CD4-positive, alpha-beta T cell treated with Interleukin-1 beta for 1 hour (primary cell): ENCODE measurements at places on chromosomes 13 and 19.

DNA sequence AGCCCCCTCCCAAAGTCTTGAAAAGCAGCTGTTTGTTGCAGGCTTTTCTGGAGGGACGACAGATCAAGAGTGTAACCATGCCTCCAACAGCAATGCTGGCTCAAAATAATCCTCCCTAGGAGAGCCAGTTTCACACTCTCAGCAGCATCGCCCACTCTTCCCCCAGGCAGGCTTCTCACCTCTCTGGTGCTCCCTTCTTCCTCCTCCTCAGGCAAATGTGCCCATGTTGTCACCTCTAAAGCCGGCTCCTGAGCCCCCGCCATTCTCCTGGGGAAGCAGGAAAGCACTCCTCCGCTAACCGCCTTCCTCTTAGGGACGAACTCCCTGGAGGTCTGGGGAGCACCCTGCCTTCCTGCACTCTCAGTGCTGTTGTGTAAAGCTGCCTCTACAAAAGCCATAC, 98.9 kb upstream of the SGCG start:
- DNase-seq: no peak

GRCh38 chr19:13887517-13887916, 10.6 kb downstream of the NANOS3 start:
- DNase-seq: no peak

DNA sequence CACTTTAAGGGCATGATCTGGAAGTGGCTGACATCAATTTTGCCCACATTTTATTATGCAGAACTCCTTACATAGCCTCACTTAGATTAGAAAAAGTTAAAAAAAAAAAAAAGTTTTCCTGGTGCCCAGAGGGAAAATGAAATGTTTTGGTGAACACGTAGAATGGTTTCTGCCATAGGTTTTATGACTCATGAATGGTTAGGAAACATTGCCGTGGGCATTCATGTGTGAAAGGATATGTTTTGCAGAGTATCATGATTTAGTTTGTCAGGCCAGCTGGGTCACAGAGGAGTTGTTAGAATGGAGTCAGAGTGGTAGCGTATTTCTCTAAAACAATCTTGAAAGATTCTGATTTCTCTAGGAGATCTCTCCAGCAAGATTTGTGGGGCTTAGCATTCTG, 133.8 kb downstream of the MRPL57 start:
- no peak for DNase-seq

DNA sequence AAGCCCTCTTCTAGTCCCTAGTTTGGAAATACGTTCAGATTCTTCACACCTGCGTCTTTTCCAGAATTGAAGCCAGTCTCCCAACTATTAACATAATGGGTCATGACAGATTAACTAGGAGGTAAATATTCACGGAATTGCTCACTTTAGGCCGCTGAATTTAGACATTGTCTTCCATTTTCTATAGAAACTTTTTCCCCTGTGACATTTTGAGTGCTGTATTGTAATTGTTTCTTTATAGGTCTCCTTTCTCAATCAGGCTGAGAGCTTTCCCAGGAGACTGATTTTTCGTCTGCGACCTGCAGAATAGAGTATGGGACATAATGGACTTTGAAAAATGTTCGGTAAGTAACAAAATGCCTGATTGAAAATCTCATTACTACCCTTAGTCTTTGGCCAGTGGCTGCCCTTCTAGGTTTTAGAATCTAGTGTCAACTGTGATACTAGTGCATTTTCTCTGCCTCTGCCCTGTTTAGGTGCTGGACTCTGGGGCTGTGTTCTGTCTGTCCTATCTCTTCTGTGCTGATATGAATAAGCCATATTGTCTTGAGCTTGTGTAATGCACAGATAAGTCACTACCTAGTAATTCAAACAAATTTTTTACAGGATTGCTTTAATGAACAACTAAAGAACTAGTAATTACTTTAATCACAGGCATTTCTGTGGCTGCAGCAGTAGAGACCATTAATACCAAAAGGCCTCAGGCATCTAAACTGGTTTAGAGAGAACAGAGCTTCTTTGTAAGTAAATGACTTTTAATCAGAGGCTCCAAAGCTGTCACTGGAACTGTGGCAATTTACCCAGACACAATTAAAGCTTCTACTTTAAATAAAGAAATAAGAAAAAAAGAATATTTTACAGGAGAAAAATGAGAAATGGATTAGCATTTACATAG, 122.4 kb upstream of the FREM2 start:
- no peak for DNase-seq

DNA sequence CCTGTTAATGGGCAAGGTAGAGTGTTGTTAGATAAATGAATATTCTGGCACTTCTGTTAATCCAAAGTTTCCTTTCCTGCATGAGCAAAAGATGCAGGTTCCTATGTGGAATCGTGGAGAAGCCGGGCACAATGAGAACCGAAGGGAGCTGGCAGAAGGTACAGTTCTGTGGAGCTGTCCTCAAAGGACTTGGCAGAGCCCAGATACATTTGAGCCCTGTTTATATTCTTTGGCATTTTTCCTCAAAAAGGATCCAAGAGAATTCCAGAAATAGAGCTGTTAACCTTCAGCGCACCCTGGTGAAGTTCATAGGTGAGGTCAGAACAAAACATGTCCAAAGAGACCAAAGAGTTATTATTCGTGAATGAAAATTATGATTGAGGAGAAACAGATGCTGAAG, 4.0 kb upstream of the DLEU7 start:
- DNase-seq: no peak

DNA sequence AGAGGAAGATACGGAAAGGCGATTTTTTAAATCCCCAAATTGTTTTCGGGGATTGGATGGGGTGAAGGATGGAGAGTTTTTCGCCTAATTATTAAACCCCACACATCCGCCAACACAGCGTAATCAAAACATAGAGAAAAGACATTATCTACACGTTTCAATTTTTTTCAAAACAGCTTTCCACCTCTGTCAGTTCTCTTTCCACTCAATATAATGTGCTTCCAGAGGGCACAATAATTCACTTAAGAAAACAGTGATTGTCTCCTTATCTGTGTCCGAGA, 435 bp upstream of the OBI1 start:
- DNase-seq: no peak

GRCh38 chr13:110373617-110374016, 66.5 kb downstream of the COL4A2 start:
- DNase-seq: no peak

DNA sequence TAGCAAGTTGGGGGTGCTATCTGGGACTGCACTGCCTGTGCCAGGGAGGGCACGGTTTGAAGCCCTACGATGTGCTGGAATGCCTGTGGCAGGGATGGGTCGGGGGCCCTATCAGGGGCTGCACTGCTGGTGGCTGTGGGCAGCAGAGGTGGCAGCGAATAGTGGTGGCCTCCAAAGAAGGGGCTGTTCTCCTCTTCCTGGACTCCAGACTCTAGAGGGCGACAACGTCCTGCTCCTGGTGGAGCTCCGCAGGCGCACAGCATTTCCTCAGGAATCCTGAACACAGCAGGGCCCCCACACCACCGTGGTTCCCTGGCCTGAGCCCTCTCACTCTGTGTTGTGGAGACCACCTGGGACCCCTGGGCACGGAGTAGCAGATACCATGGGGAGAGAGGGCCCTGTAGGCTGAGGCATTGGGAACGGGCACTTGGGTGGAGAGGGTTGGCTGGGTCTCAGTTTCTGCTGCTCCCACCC, 145.6 kb downstream of the TNFRSF19 start:
- DNase-seq: no peak

- peak; percentile 19 for DNase-seq
Observed at GRCh38 chr19:4229179-4229931, at the start of gene EBI3. Gene EBI3, plus strand, starts transcription at chr19:4229523. Its CDS starts 28 bp downstream, at chr19:4229551.

DNA sequence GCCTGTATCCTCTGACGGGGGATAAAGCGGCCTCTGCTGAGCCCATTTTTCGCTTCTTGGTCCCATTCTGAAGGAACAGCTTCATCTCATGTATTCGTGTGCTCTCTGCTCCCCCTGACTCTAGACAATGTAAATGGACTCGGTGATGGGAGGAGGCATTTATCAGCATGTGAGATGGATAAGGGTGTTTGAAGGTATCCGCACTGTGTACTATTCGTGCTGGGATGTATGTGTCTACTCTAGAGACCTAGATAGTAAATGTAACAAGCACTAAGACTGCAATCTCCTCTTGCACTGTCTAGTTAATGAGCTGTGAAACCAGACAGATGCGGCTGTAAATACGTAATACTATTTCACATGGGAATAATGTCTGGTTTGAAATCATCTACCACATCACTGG, 134.6 kb upstream of the ARGLU1 start:
- no peak for DNase-seq

GRCh38 chr13:109007946-109008345, 378.5 kb downstream of the MYO16 start:
- no peak for DNase-seq

DNA sequence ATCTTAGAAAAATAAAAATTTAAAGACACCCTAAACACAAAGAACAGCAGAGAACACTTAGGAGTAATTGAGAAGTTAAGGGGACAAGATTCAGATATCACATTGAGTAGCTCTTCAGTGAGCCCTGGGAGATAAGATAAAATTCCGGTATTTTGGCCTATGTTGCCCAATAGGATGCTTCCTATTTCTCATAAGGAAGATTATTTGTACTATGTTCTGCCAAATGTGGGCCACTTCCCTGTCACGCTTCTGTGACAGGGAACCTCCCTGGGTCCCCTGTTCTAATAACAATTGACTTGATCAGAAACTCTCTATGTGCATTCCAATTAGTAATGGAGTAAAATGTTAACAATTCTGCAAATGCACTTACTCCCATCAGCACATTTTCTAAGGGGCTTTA, 310.7 kb downstream of the MYO16 start:
- DNase-seq: no peak

DNA sequence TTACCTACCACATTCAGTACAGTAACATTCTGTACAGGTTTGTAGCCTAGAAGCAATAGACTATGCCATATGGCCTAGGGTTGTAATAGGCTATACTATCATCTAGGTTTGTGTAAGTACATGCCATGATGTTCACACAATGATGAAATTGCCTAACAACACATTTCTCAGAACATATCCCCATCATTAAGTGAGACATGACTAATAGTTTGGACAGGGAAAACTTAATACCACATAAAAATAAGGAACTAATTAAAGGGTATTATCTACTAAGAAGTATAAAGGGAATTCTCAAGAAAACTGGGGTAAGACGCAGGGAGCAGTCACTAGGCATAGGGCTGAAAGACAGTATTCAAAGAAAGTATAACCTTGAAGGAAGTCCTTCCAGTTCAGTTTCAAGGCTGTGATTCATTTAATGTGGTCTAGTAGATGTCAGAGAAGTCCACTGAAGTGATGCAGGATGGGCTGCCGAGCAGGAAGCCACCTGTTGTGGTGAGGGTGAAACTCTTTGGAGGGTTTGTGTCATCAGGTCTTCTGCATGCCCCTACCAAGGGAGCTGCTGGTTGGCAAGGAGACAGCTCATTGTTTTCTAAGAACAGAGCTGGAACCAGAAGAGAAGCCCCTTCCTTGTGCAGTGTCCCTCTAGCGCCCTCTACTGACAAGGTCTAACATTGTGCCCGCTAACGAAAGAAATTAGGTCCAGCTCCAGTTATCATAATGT, 122.9 kb downstream of the OLFM4 start:
- peak; percentile 4 for DNase-seq

GRCh38 chr13:105063676-105064075, 1471.8 kb downstream of the EFNB2 start:
- no peak for DNase-seq

DNA sequence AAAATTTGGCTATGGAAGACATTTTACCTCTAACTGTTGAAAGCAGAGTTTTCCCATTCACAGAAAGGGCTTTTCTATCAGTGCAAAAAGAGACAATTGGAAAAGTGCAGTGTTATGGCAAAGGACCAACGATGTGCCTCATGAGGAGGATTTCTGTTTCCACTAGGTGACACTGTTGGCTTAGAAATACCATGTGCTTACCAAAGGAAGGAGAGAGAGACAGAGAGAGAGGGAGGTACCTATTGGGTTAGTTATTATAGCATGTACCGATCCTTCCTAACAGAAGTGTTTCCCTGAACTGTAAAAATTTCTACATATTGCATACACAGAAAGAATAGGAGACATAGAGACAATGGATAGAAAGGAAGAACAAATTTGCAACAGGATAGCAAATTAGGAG, 23.9 kb upstream of the PSG4 start:
- no peak for DNase-seq

DNA sequence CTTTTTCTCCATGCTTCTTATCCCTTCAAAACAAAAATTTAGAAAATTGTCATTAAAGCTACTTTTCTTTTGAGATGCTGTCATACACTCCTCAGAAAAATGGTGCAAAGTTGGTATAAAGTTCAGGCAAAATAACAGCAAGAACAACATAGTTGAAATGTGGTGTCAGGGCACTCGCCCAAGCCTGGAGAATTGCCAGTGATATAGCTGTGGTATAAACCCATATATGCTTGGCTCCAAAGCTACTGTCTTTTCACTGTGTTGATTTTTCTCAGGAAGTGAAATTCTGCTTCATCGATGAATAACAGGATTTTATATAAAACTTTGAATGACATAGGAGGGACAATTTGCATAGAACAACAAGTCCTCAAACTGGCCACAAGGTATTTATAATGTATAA, 2532.9 kb downstream of the PCDH9 start:
- DNase-seq: no peak

DNA sequence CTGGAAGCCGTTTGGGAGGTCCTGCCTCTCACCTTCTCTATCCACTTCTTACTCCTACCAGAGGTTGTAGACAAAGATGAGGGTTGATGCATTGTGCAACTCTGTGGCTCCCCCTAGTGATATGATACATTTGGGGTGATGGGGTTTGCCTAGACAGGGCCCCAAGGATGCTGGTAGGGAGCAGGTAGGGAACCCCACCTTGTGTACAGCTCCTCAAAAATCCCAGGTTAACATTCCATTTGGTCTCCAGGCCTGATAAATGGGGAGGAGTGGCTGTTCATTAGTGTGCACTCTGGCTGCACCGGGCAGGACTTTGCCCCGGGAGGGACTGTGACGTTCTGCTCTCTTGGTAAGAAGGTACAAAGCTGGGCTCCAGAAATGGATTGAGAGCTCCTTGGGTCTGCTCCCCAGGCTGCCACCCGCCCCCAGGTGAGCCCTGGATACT, 19.2 kb downstream of the SIGLEC8 start:
- peak; percentile 45 for DNase-seq

- DNase-seq: peak; percentile 48
Observed at GRCh38 chr13:49791711-49792549, 552 bp downstream of the KPNA3 start.

DNA sequence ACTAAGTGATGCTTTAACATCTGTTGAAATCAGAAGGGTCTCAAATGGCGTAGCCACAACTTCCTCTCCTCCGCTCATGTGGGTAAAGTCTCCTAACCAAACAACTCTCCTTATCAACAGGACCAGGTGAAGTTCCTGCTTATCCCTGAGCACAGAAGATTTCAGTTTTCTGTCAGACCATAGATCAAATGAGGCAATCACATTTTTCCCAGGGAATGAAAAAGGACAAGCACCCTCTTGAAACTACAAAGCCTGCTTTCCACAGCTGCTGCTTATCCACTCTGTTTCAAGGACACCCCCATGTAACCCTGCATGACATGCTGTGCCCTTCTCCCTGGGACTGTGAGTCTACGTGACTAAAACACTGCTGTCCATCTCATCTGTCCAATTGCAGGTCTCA, 788.3 kb upstream of the SLITRK5 start:
- no peak for DNase-seq
